ENCODE measurements at places on chromosomes 4 and X.

DNA sequence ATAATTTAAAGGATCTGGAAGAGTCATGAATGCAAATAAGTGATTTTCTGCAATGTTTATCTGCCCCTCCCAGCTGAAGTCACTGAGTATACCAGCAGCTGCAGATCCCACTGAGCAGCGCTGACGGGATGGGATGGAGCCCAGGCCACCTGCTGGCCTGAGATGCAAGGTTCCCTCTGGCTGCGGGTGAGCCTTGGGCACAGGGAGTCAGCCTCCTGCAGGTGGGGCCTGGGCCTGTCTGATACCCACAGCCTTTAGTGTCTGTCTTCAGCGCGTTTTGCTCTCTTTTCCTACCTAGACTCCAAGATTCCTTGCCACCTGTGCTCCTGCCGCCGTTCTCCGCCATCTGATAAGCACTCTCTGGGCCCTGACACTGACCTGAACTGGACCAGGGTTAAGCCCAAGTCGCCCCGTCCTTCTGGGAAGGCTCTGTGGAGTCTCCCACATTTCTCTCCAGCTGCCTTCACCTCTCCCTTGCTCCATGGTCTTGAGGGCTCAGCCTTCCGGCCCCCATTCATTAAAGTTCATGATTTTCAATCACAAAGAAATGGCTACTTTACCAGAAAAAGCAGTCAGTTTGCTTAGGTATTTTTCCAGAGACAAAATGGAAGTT lies 223.1 kb upstream of the FAT1 start:
- DNase-seq: peak; percentile 16

DNA sequence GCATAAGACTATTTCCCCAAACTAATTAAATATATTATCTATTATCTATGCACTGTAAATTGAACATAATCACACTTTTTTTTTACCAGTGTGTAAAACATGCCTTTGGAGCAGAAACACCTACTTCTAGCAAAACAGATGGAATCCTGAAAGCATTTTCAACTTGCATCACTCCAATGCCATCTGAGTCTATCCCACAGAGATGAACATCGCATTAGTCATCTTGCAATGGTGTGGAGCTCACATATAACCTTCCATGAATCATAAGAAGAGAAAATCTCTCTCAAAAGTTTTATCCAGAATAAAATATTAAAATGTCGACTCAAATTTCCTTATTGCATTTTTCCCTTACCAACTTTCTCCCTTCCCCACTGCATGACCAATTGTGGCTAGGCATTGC lies 406.7 kb upstream of the ACTRT1 start:
- no peak for DNase-seq

GRCh38 chrX:110750526-110751189 lies 45.0 kb downstream of the CHRDL1 start:
- no peak for DNase-seq

DNA sequence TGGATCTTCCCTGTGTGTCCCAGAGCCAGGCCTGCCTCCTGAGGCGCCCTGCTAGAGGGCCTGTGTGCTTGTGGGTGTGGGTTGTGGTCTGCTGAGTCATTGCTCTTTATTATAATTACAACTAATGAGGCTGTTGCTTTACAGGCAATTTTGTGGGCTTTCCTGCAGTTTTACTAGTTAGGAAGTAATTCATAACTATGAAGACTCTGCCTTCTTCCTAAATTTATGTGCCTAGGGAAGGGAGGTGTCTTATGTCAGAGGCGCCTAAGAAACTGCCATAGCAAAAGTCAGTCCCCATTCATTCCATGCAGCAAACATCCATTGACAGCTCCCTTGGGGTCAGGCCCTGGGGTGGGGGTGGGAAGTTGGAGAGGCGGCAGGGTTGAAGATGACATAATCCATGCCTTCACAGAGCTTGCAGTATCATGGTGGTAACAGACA lies 359.2 kb downstream of the IDS start:
- no peak for DNase-seq

DNA sequence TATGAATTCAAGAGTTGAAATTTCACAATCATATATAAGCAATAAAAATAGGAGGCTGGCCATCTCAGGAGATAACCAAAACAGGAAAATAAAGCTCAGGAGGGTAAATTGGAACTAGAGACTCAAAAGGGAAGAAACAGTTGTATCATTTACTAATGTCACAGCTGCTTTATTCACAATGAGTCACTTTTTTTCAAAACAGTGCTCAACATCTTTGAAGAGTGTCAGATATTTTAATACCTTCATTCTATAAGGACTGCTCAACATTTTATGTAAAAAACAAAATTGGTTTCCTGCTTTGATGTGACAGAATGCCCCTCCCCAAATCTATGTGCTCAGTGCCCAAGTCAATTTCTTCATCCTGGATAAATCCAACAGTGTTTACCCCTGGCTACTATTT lies 97.7 kb downstream of the DDX60 start:
- no peak for DNase-seq

DNA sequence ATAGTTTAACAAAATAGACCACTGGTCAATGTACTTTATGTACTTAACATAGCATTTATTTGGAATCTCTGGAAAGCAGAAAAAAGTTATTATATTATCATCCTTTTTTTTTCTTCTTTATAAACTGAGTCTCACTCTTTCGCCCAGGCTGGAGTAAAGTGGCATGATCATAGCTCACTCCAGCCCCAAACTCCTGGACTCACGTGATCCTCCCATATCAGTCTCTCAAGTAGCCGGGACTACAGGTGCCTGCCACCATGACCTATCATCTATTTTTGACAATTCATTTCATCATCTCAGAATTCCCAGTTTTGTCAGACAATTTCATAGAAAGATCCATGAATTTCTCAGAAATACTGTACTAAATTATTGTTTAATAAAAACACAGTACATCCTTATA lies 12.7 kb downstream of the RAB28 start:
- DNase-seq: no peak

DNA sequence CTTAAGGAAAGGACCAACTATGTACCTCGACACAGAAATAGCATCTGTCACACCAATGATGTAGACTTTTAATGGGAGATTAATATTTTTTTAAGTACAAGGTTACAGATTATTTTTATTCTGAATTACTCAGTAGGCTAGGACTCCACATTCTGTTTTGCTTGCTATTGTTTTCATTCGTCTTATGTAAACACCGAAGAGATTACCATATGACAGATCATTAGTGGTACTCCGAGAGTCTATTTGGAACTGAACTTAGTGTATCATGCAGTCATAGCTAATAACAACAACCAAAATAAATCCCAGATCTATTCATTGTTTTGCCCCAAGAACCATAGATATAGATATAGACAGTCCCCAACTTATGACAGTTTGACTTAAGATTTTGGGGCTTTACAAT lies 139.7 kb upstream of the SPRY1 start:
- no peak for DNase-seq

DNA sequence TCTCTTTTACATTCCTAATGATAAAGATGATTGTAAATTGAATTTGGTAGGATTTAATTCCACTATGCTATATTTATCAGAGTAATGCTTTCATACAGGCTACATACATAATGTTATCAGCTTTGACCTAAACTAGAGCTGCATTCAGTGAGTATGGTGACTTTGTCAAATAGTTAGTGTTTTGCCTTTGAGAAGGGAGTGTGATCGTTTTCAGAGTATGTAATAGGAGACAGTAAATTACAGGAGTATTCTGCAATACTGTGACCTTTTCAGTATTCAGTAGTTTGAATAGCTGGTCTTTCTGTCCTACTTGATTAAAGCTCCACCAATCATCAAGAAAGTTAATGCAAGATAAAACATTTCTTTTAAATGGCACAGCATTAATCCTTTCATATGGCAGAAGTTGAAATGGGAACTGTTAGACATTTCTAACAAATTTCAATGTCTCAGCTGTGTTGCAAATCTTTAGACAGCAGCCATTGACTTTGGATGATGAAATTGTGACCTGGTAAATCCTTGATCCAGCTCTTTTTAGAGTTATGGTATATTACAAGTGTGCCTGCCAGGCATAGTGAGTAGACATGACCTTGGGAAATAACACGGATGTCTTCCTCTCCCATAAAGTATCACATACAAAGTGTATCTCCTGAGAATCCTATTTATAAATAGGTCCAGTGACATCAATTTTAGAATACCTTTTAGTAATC lies 455.3 kb downstream of the KCTD8 start:
- DNase-seq: no peak

DNA sequence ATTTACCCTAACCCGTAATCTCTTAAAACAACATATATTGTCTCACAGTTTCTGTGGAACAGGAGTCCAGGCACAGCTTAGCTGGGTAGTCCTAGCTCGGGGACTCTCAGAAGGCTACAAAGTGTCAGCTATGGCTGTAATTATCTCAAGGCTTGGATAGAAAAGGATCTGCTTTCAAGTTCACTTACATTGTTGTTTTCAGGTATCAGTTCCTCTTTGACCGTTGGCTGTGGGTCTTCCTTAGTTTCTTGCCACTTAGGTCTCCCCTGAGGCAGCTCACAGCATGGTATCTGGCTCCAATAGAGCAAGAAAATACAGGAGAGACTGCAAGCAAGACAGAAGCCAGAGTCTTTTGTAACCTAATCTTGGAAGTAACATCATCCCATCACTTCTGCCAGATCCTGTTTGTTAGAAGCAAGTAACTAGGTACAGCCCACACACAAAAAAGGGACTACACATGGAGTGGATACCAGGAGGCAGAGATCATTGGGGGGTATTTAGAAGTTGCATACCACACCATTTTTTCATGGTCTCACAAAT lies 137.0 kb downstream of the MAGEB5 start:
- peak; percentile 34 for DNase-seq

GRCh38 chr4:37635155-37635554 lies 51.0 kb downstream of the RELL1 start:
- DNase-seq: no peak

- no peak for DNase-seq
Measured at GRCh38 chrX:145919400-145919799, 101.8 kb downstream of the SLITRK2 start.

DNA sequence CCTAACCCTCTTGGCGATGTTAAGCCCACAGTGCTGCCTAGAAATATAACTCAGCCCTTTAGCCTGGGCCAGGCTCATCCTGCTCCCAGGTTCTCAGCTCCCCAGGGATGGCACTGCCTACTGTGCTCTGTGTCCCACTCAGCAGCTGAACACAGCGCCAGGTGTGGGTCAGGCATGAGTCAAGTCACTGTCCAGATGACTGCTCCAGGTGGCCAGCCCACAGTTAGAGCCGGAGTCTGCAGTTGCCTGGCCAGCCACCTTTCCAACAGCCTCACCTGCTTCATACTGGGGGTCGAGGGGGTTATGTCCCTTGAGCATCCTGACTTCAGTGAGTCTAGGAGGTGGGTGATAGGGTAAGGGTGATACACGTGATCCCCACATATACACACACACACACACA lies 48.4 kb downstream of the TBC1D14 start:
- no peak for DNase-seq

- DNase-seq: no peak
Measured at GRCh38 chrX:77342004-77342403, 105.2 kb upstream of the FGF16 start.

DNA sequence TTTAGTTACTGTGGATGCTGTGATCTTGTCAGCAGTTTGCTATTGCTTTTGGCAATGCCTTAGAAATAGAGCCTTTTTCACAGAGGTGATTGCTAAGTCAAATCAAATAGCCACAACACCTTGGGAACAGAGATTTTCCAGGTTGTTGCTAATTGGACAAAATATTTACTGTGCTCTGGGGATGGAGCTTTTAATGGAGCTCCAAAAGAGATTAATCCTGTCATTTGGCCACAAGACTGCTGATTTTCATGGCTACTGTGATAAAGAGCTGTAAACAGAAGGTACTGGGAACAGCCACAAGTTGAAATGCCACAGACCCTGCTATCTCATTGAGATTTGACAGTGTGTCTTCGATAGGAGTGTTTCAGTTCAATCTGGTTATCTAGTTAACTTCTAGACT lies 1715.2 kb upstream of the ADGRL3 start:
- no peak for DNase-seq

GRCh38 chr4:73692254-73692653 lies 48.1 kb upstream of the CXCL8 start:
- DNase-seq: no peak

- DNase-seq: no peak
Measured at GRCh38 chr4:39706334-39706733, 8.4 kb downstream of the UBE2K start.

- DNase-seq: no peak
Measured at GRCh38 chrX:151923648-151924047, 11.0 kb downstream of the MAGEA4 start.

GRCh38 chrX:1754077-1754476 lies 139.2 kb downstream of the ASMT start:
- DNase-seq: no peak

- no peak for DNase-seq
Measured at GRCh38 chr4:8035371-8035780, 95.7 kb upstream of the AFAP1 start.

DNA sequence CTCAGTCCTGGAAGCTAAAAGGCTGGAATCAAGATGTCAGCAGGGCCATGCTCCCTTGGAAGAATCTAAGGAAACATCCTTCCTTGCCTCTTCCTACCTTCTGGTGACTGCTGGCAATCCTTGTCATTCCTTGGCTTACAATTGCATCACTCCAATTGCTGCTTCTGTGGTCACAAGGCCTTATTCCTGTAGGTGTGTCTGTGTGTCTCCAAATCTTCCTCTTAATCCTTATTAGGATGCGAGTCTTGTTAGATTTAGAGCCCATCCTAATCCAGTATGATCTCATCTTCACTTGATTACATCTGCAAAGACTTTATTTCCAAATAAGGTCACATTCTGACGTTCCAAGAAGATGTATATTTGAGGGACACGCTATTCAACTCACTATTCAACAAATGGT lies 52.2 kb downstream of the SMIM20 start:
- DNase-seq: no peak

- DNase-seq: no peak
Measured at GRCh38 chrX:140765043-140765784, 55.7 kb downstream of the LINC00632 start.

- no peak for DNase-seq
Measured at GRCh38 chr4:40055511-40055862, 1.2 kb upstream of the N4BP2 start.

DNA sequence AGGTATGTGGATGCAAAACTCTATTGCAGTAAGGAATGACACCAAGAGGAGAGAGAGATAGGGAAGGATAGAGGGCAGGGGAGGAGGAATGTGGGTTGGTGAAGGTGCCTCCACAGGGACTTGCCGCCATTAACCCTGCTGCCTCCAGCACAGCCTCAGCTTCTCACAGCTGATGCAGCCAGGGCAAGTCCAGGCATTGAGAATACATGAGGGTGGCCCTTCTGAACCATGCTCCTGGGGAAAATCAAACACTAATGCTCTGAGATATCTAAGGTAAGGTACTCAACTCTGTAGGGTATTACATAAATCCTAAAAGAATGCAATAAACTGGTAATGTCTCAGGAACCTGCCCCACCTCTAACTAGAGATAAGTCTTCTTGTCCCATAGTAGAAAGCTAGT lies 28.7 kb downstream of the UGT2B7 start:
- no peak for DNase-seq

DNA sequence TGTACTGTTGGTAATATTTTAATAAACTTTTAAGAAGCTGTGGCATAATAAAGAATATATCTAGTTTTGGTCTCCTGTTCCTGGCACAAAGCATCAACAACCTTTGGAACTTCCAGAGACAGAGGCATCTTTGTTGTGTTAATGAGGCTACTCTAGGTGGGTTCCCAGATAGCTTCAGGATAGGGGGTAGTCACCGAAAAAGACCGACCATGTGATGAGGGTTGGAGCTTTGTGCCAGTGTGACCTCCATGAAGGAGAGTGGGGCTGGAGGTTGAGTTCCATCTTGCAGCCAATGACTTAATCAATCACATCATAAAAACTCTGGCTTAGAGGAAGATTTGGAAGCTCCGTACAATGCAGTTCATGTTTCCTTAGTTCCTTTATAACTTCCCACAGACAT lies 9.9 kb downstream of the PPAT start:
- DNase-seq: no peak

All from OCI-LY7 (cell line).